AG09309 (cell line): ENCODE measurements at places on chromosomes 16 and 17.

GRCh38 chr17:9240659-9241370 lies 219.5 kb downstream of the NTN1 start:
- DNase-seq = no peak

- DNase-seq = no peak
Measured at GRCh38 chr16:2842340-2843000, 12.4 kb downstream of the ZG16B start.

- no peak for DNase-seq
Measured at GRCh38 chr16:72956124-72957064, 91.5 kb downstream of the ZFHX3 start.

- no peak for DNase-seq
Measured at GRCh38 chr17:7846063-7846735, 8.7 kb upstream of the TMEM88 start.

DNA sequence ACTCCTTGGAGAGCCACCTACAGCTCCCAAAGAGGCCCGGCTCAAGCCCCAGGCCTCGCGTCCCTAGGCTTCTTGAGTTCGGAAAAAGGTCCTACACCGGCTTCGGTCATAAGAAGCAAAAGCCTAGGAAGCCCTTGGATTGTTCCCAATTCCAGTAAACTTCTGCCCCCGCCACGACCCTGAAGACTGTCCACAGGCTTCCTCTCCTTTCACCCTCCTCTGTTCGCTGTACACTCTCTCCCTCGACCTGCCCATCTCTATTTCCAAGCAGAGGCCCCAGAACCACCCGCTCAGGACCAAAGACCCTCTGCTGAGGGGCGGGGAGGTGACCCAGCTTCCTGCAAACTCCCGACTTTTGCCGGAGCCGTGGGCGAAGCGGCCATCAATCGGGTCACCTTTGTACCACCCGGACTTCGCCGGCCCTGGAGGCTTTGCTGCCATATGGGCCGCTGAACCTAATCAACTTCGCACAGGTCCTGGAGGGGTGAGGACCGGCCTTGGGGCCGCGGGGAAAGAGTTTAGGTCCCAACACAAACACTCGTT lies 2.7 kb downstream of the HOXB2 start:
- DNase-seq = no peak

- DNase-seq = no peak
Measured at GRCh38 chr17:10216213-10216938, 18.0 kb upstream of the GAS7 start.

- DNase-seq = no peak
Measured at GRCh38 chr17:7213895-7214299, 5.7 kb downstream of the DLG4 start.

GRCh38 chr17:69485251-69485661 lies 70.8 kb downstream of the MAP2K6 start:
- DNase-seq = no peak

- no peak for DNase-seq
Measured at GRCh38 chr17:48769009-48769675, 40.6 kb upstream of the HOXB13 start.

DNA sequence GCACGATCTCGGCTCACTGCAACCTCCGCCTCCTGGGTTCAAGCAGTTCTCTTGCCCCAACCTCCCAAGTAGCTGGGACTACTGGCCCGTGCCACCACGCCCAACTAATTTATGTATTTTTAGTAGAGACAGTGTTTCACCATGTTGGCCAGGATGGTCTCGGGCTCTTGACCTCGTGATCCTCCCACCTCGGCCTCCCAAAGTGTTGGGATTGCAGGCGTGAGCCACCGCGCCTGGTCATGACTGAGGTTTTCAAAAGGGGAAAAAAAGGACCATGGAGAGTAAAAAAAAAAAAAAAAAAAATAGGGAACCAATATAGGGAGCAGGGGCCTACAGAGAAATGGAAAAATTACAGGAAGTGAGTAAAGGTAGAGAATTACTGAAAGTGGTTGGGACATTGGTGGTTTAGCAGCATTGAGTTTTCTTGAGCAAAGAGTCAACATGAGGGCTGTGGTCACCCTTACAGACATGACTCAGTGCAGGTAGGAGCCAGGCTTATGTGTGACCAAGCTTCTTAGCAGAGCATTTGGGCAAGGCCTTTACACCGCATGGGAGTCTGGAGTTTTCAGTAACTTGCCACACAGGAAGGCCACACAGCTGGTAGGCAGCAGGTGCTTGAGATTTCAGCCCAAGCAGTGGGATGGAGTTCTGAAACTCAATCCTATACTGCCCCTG lies 447.3 kb downstream of the HS3ST3B1 start:
- DNase-seq = no peak

- no peak for DNase-seq
Measured at GRCh38 chr16:86243571-86244154, 266.7 kb upstream of the FOXF1 start.

DNA sequence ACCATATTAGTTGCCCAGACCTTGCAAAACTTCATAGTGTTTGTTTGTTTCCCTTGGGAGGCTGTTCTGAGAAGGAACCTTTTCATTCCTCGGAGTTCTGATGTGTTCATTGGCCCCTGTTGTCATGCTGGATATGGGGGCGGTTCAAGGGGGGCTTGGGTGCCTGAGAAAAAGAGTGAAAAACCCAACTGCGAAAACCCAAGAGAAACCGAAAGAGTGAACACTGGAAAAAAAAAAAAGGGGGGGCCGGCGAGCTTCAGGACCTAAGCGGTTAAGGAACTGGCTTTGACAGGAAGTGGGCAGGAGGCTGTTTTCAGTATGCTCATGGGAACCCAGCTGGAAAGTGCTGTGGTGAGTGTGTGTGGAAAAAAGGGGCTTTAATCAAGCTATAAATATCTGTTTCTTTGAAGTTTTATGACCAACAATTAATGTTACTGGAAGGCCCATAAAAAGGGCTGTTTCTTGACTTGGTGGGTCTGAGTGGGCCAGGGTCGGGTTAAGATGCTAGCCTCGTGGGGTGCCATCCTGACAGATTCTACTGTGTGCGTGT lies 510.7 kb downstream of the MAF start:
- DNase-seq = no peak

DNA sequence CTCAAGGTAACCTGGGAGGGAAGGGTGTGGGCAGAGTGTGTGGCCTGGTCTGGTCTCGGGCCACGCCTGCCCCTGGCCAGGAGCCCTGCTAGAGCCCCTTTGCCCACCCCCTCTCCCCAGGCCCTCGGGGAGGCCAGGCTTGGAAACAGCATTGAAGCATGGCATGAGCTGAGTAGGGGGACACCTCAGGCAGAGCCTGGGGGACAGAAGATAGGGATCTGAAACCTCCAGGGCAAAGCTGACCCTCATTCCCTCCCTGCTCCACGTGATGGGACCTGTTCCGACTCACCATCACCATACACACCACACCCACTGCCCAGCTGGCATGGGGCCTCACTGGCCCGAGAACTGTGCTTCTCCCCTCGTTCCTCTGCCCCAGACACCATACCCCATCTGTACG lies 2.5 kb downstream of the RFNG start:
- no peak for DNase-seq

DNA sequence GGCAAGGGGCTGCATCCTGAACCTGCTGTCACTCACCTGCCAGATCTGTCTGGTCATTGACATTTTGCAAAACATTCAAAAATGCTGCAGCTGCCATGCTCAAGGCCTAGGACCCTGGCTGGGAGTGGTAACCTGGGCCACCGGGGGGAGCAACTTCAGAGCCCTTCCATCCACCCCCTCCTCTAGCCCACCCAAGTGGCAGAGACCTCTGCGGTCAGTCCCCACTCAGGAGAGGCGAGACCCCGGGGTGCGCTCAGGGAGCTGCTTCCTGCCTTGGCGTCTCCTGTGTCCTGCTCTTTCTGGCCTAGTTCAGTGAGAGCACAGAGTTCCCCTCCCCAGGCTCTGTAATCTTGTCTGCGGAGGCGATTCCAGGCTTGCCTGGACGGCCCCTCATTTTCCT lies 108.8 kb downstream of the CCDC182 start:
- no peak for DNase-seq

GRCh38 chr17:67216578-67217320 lies 28.2 kb downstream of the HELZ start:
- DNase-seq = no peak

DNA sequence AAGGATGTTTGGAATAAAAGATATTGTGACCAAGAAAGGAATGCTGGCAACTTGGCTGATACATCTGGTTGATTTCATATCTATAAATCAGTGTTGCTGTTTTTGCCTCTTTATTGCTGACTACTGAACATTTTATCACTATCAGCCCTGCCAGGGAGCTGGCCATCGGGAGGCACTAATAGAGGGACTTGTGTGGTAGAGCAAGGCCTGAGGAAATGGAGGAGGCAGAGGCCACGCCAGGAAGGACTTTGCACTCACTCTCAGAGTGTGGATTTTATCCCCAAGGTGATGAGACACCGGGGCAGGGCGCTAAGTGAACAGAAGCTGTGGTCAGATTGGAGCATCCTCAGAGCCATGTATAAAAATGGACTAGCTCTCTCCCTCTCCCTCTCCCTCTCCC lies 9.3 kb upstream of the CYB561 start:
- DNase-seq = no peak

- DNase-seq = no peak
Measured at GRCh38 chr17:36470499-36470898, 16.0 kb upstream of the ZNHIT3 start.

GRCh38 chr16:24635900-24636610 lies 93.4 kb upstream of the TNRC6A start:
- DNase-seq = peak; percentile 95

DNA sequence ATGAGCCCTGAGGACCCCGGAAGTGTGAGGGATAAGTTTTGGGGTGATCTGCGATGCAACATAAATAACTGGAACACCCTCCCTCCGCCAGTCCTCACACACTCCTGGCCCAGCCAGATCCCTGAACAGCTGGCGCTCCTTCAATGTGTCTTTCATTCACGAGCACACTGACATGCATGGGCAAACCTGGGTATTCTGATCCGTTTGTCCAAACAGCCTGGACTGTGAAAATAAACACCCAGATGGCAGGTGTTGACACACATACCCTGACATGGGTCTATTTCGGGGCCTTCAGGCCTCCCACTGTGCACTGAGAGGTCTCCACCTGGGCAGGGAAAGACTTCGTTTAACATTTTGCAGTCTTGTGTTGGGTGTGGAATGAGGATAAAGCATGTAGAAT lies 3.0 kb upstream of the CPNE2 start:
- no peak for DNase-seq

GRCh38 chr17:82665217-82665616 lies 17.0 kb upstream of the WDR45B start:
- DNase-seq = no peak

DNA sequence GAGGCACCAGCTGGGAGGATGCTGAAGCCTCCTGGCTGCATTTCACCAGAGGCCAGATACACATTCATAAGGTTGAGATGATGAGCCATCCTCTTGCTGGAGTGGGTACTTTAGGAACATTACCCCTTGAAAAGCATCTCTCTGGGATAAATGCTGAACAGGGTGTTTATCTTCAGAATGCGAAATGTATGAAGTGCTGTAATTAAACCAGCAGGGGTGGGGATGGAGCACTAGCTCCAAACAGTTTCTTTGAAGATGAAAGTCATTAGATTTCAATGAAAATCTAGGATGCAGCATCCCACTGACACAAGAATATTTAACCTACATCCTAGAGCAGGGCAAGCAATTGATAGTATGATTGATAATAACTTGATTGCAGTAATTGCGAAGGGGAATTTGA lies 158.1 kb downstream of the CYLD start:
- DNase-seq = no peak

- DNase-seq = no peak
Measured at GRCh38 chr16:30965436-30965835, 7.9 kb downstream of the SETD1A start.

- no peak for DNase-seq
Measured at GRCh38 chr16:83964684-83965443, 3.2 kb upstream of the NECAB2 start.

- no peak for DNase-seq
Measured at GRCh38 chr17:71726341-71726740, 394.5 kb upstream of the SOX9 start.

GRCh38 chr16:69182730-69183416 lies 4.1 kb upstream of the SNTB2 start:
- no peak for DNase-seq

- DNase-seq = no peak
Measured at GRCh38 chr16:67015313-67015731, 13.6 kb upstream of the CBFB start.

- DNase-seq = no peak
Measured at GRCh38 chr17:37769050-37769449, 24.2 kb upstream of the HNF1B start.

- DNase-seq = no peak
Measured at GRCh38 chr16:63365649-63366304, 1329.5 kb upstream of the CDH8 start.

DNA sequence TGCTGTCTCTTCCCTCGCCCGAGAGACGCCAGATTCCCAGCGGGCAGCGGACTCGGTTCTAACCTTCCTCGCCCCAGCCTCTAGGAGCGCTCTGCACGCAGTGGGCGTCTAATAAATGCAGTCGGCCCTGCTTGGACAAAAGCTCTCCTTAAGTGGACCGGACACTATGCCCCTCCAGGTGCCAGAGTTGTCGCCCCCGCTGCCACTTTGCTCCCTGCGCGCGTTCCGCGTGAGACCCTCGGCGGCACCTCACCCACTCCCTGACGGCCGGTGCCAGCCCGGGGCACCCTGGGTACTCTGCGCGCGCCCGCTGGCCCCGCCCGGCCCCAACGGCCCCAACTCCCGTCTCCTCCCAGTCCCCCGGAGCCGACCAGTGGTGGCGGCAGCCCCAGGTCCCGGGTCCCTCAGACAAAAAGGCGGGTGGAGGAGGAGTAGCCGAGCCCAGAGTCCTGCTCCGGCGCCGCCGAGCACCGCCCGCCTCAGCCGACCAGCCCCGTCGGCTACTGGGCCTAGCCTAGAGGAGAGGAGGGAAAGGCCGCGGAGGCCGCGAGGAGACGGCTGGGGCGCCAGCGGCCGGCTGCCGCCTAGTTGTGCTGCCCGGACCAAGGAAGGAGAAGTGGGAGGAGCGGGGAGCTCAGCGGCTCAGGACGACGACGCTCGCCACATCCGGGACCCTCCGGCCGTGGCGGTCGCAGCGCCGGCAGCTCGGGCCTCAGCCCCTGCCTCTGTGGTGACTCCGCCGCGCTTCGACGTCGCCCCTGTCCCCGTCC lies 123.0 kb downstream of the GOSR1 start:
- DNase-seq = no peak

DNA sequence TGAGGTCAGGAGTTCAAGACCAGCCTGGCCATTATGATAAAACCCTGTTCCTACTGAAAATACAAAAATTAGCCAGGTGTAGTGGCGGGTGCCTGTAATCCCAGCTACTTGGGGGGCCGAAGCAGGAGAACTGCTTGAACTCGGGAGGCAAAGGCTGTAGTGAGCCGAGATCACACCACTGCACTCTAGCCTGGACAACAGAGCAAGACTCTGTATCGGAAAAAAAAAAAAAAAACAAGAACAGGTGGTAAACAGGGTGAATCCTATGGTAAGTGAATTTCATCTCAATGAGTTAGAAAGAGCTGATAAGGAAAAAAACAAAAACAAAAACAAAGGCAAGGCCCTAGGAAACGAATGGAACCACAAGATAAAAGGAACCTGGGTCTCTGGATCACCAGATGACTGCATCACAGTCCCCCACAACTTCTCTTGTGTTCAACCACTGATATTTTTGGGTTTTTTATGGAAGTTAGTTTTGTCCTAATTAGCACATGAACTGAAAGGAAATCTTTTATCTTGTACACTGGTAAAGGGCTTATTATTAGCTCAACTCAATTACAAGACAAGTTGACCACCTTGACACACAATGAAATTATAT lies 21.0 kb downstream of the GLG1 start:
- no peak for DNase-seq
